ENCODE measurements at places on chromosomes 2 and 18.

- no peak for DNase-seq
Observed at GRCh38 chr2:145771525-145771924, 1251.6 kb upstream of the ZEB2 start.

DNA sequence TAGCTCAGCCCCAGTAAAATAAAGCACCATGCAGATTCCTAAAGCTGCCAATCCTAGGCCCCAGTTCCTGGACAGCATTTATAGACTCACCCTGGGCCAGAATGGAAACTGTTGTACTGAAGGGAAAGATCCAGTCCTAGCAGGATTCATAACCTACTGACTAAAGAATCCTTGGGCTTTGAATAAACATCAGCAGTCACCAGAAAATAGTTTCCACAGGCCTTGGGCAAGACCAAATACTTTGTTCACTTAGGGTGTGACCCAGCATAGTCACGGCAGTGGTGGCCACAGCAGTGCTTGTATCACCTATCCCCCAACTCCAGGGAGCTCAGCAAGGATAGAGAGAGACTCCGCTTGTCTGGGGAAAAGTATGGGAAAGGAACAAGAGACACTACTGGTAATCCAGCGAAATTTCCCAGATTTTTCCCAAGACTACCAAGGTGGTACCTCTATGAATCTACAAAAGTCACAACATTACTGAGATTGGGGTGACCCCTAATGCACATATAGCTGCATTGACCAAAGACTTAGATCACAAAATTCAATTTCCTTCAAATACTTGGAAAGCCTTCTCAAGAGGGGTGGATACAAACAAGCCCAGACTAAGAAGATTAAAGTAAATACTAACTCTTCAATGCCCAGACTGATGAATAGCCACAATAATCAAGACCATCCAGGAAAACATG lies 748.1 kb upstream of the LRATD1 start:
- no peak for DNase-seq

GRCh38 chr2:86087936-86088850 lies 17.5 kb downstream of the POLR1A start:
- no peak for DNase-seq

- no peak for DNase-seq
Observed at GRCh38 chr18:32343634-32344033, 127.0 kb downstream of the GAREM1 start.

- no peak for DNase-seq
Observed at GRCh38 chr18:78915446-78916008, 64.1 kb upstream of the SALL3 start.

DNA sequence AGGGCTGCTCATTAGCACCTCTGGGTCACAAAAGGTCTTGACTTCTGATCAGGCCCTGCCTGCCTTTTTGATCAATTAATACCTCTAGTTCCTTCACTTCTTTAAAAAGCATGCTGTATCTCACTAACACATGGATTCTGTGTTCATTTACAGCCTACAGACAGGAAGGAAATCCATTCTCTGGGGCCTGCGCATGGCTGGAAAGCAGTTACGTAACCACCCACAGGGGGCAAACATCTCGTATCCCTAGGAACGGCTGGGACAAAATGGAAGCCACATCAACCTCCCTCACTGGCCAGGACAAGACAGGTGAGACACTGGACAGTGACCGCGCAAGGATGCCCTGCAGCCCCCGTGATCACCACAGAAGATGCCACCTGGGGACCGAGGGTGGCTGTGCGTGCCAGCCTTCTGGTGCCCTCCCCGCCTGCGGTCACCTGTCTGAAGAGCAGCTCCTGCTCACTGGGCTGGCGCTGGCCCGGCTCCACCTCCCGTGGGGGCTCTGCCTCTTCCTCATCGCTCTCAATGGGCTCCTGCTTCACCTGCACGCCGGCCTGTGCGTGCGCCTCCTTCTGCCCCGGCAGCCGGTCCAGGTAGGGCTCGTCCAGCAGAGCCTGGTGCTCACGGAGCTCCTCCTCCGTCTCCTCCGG lies 266.9 kb downstream of the TWIST2 start:
- DNase-seq: no peak

GRCh38 chr2:167271932-167272331 lies 383.7 kb downstream of the XIRP2 start:
- DNase-seq: no peak

DNA sequence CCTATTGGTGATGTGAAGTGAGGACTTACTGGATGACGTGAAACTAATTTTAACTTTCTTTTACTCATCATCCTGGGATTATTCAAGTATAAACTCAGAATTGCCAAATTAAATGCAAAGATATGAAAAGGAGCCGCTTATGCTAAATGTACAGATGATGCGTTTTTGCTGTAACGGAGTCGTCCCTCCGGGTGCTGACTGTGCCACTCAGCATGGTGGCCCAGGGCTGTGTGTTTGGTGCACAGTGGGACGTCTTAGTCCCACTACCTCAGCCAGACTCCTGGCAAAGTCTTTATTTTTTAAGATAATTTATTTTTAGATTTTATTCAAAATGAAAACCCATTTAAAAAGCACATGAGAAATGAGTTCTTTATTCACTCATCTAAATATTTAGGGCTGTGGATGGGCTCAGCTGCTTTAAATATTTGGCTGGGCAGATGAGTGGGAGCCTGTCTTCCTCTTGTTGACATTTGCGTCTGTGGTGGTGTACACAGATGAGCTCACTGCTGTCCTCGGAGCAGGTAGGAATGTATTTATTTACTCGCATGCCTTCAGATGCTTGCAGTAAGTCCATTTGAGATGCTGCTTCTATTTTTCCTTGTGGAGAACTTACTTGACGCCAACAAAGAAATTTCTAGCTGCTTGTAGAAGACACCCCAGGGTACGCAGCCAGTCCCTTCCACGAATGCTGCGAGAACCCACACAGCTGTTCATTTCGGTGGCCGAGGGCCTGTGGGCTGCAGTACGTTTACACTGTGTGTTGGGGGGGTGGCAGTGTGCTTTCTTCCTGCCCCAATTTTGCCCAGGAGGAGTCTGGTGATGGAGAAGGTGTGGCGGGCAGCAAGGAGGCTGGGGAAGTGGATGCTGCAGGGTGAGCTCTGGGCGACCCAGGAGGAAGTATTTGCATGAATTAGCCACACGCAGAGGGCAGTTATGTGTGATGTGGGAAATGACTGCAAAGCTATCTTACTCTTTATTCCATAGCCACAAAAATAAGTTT lies 105.0 kb downstream of the AGAP1 start:
- no peak for DNase-seq

DNA sequence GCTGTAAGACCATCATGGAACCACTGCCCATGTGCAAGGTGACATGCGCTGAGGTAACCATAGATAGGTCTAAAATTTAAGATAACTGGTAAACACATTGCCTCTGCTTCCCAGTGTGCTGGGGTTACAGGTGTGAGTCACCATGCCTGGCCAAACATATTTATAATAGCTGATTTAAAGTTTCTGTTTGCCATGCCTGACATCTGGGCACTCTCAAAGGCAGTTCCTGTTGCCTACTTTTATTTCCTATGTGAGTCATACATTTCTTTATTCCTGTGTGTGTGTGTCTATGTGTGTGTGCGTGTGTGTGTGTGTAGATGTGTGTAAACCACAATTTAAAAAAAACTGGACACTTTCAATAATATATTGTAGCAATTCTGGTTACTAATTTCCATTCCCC lies 415.2 kb upstream of the NETO1 start:
- DNase-seq: no peak
